ENCODE measurements at places on chromosomes 12 and 14.
A peak's percentile ranks its signal among the peaks of the same experiment; 100 is the strongest.

DNA sequence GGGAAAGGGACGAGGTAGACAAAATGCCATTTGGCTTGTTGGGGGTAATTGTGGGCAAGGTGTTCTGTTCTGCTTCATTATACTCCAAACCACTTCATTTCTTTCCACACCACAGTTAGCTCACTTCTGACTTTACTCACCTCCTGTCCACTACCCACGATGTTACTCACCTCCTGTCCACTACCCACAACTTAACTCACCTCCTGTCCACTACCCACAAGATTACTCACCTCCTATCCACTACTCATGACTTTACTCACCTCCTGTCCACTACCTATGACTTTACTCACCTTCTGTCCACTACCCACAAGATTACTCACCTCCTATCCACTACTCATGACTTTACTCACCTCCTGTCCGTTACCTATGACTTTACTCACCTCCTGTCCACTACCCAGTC is 10.1 kb upstream of the TWF1 start:
- no peak for DNase-seq

- peak; percentile 67 for DNase-seq
Observed at GRCh38 chr14:54756656-54757392, 145.8 kb downstream of the GCH1 start.

- DNase-seq, result no peak
Observed at GRCh38 chr12:111067498-111067897, 147.1 kb upstream of the MYL2 start.

- no peak for DNase-seq
Observed at GRCh38 chr14:26594756-26595545, 2.9 kb downstream of the NOVA1 start.

- DNase-seq, result no peak
Observed at GRCh38 chr12:67446716-67447115, 177.6 kb downstream of the CAND1 start.

All from lung microvascular endothelial cell (primary cell).